ENCODE measurements at places on chromosomes 3 and 15.

DNA sequence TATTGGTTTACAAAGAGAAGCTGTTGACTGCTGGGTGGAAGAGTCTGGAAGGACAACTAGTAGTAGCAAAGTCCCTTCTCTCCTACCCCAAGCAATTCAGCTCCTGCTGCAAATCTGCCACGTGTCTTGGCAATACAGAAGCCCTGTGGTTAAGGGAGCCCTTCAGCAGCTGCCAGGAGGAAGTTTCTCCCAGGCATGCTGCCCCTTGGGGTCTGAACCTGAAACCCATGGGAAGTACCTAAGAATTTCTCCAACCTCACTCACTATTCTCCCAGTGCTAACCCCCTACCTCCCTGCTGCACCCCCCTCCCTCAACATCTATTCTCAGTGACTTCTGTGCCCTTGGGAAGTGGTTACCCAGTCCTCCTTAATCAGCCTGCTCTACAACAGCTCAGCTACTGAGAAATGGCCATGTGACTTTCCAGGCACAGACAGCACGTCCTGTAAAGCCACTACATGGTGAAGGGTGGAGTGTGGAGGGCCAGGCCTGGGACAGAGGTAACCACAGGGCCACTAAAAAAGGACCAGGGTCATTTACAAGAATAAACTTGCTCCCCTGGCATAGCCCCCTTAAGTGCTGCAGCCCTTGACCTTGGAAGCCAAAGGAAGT is 316.6 kb downstream of the NTRK3 start:
- no peak for DNase-seq

DNA sequence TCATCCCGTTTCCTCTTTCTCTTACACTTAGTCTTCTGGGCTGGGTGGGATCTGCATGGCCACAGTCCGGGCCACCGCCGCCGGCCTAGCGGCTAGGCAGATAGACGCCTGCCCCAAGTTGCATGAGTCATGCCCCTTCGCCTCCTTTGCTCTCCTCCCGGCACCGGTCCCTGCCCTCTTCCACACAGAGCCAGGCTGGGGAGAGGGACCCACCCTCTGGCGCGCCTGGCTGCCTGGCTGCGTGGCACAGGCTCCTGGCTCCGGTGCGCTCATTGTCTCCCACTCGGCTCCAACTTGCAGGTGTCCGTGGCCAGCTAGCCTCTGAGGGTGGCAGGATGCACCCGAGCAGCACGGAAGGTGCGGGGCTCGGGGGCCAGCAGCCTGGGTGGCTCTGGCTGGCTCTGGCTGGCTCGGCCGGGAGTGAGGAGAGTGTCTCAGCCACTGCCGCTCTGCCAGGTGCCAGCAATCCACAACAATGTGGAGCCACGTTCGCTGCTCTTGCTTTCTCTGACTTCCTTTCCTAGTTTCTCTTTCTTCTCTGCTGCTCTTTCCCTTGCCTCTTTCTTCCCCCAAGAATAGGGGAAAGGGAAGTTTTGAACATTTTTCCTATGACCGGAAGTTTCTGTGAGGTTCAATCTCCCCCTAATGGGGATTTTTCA is 22.4 kb upstream of the MTHFS start:
- DNase-seq: no peak

DNA sequence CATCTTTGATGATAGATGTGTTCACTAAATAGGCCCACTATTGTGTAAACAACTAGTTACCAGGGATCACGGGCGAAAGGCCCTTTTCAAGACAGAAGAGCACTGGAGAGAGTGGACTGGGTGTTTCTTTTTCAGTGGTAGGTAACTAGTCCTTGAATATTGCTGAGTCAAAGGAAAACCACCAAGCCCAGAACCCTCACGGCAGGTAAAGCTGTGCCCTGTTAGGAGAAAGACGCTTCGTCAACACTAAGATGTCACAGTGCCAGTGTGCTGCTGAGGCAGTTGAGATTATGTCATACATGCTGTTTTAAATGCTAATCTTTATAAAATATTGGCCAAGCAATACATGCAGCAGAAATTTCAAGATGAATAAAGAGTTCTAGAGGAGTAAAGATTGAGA is 578.6 kb downstream of the PYDC2 start:
- no peak for DNase-seq

DNA sequence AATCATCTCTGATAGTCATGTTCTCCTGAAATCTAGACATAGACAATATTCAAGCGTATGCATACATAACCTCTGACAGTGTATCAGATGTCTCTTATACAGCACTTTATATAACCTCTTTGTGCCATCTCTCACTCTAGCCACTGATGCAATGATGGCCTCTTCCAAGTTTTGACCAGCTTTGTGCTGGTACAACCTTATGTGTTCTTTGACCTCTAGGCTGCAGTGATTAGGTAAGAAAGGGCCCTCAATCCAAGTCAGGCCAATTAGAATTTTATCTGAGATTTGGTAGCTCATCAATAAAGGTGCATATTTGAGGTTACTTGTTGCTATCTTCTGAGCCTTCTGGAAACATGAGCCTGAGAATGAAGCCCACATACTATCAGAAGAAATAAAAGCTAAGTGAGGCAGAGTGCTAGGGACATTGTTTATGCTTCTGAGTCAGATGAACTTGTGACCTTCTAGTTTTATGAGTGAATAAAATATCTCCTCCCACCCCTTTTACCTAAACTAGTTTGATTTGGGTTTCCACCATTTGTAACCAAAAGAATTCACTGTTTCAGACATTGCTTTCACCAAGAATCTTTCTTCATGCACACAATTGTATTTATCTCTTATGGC is 283.2 kb upstream of the SUCLG2 start:
- DNase-seq: peak; percentile 60

GRCh38 chr3:73094951-73095350 is 33.5 kb downstream of the EBLN2 start:
- DNase-seq: no peak

DNA sequence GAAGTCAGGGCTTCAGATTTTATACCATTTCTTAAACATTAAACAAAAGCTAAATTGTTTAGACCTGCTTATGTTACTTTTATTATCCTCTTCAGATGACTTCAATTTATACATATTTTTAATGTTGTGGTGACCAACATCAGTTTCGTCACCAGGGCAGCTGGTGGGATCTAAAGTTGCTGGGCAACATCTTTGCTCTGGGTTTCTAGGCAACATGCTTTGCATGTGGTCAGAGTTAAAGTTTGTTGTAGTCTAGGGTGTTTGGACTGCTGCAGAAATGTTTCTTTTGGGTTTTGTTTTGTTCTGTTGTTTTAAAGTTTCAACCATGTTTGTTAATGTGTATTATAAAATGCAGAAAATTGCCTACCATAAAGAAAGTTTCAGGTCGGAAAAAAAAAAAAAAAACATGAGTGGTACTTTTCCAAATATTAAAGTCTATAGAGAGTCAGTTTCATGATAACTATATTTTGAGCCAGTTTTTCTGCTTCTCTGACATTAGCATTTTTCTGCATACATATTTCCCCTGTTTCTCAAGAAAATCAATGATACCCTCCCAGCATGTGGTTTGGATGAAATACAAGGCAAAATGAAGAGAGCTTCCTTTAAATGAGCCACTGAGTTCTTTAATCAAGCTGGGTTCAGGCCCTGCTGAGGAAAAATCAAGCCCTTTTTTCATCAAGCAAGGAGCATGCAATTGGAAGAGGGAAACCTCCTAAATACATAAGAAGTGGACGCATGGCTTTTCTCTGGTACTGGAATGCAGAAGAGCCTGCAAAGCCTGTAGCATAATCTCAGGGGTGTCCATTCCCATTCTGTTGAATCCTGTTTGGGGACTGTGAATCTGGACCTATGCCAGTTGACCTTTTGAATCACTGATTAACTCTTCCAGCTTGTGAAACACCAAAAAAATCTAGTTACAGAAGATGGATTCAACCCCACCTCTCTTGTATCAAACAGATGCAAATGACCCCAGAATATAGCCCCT is 35.0 kb upstream of the VGLL3 start:
- DNase-seq: no peak

- DNase-seq: no peak
Measured at GRCh38 chr3:36803091-36803791, 38.9 kb upstream of the DCLK3 start.

GRCh38 chr3:176755977-176756376 is 441.3 kb downstream of the TBL1XR1 start:
- no peak for DNase-seq

- no peak for DNase-seq
Measured at GRCh38 chr15:38516626-38517025, 48.0 kb downstream of the RASGRP1 start.

- peak; percentile 37 for DNase-seq
Measured at GRCh38 chr15:77031376-77032050, 36.6 kb downstream of the PSTPIP1 start.

DNA sequence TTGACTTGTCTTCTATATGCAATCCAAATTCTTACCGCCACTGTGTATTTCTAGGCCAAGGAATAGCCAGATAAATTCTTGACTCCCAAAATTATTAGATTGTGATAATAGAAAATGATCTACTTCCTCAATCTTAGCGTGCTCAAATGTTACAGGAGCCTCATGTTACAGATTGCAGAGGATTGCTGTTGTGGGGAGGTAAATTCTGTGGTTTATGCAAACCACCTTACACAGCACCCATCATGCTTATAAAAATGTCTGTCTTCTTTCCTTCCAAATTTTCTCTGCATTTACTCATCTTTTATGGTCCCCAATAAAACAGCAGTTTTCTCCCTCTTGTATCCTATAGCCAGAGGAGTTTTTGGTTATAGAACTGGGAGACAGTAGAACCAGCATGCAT is 420.2 kb upstream of the ROBO1 start:
- no peak for DNase-seq

GRCh38 chr3:151467069-151467468 is 6.2 kb upstream of the IGSF10 start:
- no peak for DNase-seq

GRCh38 chr3:61901496-61901895 is 340.1 kb downstream of the PTPRG start:
- no peak for DNase-seq

DNA sequence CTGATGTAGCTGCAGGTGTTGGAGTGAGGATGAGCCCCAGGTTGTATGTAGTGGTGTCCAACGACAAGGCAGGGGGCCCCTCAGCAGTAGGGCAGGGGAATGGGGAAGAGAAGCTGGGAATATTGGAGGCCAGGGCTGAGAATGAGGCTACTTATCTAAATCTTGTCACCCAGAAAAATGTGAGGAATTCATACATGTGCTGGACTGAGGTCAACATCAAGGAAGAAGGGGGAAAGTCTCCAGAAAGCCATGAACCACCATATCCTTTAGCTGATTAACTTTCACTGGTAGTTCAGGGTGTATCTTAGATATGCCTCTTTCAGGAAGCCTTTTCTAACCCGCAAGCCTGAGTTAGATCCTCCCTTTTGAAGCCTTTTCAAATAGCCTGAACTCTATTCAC is 22.6 kb upstream of the FSTL1 start:
- no peak for DNase-seq

- no peak for DNase-seq
Measured at GRCh38 chr3:100602506-100603444, 6.6 kb upstream of the ADGRG7 start.

DNA sequence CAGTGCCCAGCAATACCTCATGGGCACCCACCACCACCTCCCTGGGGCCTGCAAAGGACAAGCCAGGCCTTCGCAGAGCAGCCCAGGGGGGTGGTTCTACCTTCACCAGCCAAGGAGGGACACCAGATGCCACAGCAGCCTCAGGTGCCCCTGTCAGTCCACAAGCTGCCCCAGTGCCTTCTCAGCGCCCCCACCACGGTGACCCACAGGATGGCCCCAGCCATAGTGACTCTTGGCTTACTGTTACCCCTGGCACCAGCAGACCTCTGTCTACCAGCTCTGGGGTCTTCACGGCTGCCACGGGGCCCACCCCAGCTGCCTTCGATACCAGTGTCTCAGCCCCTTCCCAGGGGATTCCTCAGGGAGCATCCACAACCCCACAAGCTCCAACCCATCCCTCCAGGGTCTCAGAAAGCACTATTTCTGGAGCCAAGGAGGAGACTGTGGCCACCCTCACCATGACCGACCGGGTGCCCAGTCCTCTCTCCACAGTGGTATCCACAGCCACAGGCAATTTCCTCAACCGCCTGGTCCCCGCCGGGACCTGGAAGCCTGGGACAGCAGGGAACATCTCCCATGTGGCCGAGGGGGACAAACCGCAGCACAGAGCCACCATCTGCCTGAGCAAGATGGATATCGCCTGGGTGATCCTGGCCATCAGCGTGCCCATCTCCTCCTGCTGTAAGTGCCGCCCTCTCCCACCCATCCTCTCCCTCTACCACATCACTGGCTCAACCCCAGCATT is 19.2 kb upstream of the BFSP2 start:
- no peak for DNase-seq

DNA sequence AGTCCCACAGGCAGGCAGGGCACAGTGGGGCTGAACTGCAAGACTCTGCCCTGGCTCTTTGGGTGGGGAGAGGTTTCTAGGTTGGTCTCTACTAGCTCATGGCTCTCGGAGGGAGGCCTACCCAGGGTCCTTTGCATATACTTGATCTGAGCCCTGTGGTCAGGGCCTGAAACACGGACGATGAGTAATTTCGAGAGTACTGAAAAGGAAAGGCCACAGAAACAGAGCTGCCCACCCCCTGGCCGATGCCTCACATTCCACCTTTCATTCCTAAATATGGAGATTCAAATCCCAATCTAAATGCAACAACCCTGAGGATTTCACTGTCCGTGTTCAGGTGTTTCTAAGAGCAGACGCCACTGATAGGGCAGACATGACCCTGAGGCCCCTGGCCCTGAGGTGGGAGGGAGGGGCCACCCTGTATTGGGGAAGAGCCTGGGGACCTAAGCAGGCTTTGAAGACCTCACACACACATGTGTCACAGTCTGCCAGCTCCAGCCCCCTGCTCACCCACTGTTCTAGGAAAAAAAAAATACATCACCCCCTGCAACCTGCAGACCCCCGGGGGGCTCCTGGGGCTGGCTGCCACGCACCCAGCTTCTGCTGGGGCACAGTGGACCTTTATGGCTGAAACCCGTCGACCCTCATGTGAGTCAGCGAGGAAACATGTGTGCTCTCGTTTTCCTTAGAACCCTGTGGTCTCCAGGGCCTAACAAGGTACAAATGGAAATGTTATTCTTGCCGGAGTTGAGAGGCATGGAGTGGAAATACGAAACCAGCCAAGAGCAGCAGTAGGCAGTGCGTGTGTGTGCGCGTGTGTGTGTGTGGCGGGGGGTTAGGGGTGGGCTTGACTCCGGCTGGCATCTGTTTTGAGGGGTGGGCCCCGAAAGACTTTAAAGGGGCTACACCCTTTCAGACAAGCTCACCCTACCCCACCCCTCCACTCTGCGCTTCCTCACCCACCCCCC is 112.7 kb downstream of the CHSY1 start:
- DNase-seq: no peak

- DNase-seq: no peak
Measured at GRCh38 chr15:35145336-35145735, 60.2 kb upstream of the NANOGP8 start.
